ENCODE measurements at places on chromosomes 7 and 10. TPM values are rescaled to one million over a fixed set of nuclear protein-coding genes. Genes with fewer than 3 reads are reported as not detected.

DNA sequence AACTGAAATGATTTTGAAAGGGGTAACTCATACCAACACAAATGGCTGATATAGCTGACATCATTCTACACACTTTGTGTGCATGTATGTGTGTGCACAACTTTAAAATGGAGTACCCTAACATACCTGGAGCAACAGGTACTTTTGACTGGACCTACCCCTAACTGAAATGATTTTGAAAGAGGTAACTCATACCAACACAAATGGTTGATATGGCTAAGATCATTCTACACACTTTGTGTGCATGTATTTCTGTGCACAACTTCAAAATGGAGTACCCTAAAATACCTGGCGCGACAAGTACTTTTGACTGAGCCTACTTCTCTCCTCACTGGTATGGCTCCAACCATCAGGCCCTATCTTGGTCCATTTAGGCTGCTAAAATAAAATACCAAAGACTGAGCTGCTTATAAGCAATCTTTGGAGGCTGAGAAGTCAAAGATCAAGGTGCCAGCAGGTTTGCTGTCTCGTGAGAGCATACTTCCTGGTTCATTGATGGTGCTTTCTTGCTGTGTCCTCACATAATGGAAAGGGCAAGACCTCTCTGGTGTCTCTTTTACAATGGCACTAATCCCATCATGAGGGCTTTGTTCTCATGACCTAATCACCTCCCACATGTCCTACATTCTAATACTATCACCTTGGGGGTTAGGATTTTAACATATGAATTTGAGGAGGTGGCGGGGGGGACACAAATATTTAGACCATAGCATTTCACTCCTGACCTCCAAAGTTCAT, 173.3 kb downstream of the CFTR start:
- H3K4me1 ChIP-seq: no peaks in the 10 kb centered on the region
- no peaks in the 10 kb centered on the region for H3K27me3 ChIP-seq
- no peak overlapping the region for H3K27ac ChIP-seq
- H3K4me3 ChIP-seq: no peak overlapping the region
- no peak for DNase-seq
- no peaks in the 10 kb centered on the region for H3K36me3 ChIP-seq

GRCh38 chr7:80703272-80703671, 64.8 kb downstream of the CD36 start:
- DNase-seq: no peak
- no peak overlapping the region for H3K4me3 ChIP-seq
- no peak overlapping the region for H3K27ac ChIP-seq
- peaks cover 9% of the 10 kb centered on the region for H3K4me1 ChIP-seq
- no peaks in the 10 kb centered on the region for H3K27me3 ChIP-seq
- no peaks in the 10 kb centered on the region for H3K36me3 ChIP-seq

GRCh38 chr10:76357726-76358415, 926.4 kb downstream of the LRMDA start:
- no peaks in the 10 kb centered on the region for H3K27me3 ChIP-seq
- H3K4me1 ChIP-seq: no peaks in the 10 kb centered on the region
- no peak overlapping the region for H3K4me3 ChIP-seq
- H3K27ac ChIP-seq: peak overlapping the region; percentile 51

DNA sequence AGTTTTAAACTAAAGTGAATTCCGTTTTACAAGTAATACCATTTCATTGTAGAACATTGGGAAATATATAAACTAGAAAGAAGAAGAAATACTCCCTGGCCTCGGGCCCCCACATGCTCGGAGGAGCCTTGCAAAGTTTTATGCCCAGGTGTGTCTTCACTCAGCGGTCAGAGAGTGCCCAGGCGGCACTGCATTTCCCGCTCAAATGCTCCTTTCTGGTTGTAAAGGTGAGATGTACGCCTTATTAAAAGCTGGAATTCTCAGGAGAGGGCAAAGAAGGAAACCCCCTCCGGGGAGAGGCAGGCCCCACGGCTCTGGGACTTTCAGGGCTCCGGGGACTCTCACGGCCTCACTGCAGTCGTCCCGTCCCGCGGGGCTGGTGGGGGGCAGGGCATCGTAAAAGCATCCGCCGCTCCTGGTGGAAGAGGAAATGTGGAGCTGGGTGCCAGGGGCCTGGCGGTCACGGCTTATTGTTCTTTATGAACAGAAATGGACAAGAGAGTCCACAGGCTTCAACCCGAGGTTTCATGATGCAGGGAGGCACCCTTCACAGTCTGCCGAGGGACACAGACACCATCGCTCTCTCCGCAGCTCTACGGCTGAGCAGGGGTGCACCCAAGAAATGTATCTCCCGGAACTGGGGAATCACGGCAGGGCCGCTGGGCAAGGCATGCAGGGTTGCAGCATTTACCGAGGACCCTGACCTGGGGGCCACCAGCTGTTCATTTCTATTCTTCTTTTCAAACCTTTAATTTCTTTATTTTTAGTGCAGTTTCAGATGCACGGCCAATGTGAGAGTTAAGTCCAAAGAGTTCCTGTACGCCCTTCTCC, 47.7 kb upstream of the INPP5A start:
- no peak overlapping the region for H3K27ac ChIP-seq
- H3K4me3 ChIP-seq: no peak overlapping the region
- peaks cover 13% of the 10 kb centered on the region for H3K4me1 ChIP-seq
- peak; percentile 38 for DNase-seq
- H3K27me3 ChIP-seq: no peaks in the 10 kb centered on the region
- H3K36me3 ChIP-seq: no peaks in the 10 kb centered on the region

VGF gene
- total RNA-seq: not detected

- no peak for DNase-seq
- no peak overlapping the region for H3K27ac ChIP-seq
- H3K4me1 ChIP-seq: peaks cover 17% of the 10 kb centered on the region
Observed at GRCh38 chr10:11879387-11880094, 56.4 kb downstream of the PROSER2 start.

GRCh38 chr10:61183967-61184366, 240.0 kb upstream of the RHOBTB1 start:
- DNase-seq: no peak
- H3K27ac ChIP-seq: no peak overlapping the region
- H3K36me3 ChIP-seq: no peaks in the 10 kb centered on the region
- no peaks in the 10 kb centered on the region for H3K4me1 ChIP-seq
- no peaks in the 10 kb centered on the region for H3K27me3 ChIP-seq

DNA sequence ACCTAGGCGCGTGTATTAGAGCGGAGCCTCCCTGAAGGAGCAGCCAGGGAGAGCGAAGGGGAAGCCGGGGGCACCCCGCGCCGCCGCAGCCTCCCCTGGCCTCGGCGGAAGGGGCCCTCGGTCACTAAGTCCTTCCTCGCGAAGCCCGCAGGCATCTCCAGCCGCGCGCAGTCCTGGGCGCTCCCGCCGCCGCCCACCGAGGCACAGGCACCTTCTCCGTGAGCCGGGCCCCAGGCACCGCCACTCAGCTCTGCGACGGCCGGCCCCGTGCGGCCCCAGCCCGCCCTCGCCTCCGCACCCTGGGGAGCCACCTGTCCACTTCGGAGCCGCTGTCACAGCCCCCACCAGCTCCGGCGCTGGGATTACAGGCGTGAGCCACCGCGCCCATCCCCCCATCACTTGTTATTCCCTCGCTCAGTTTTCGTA, 80.8 kb downstream of the ZNF467 start:
- H3K27ac ChIP-seq: no peak overlapping the region
- H3K27me3 ChIP-seq: peaks cover 49% of the 10 kb centered on the region
- peak overlapping the region; percentile 7 for H3K4me3 ChIP-seq

PHYHIPL gene
- total RNA-seq: not detected

MYPN gene
- not detected for total RNA-seq

TMEM176B gene
- 68.2 TPM for total RNA-seq

- H3K27ac ChIP-seq: no peak overlapping the region
- no peak overlapping the region for H3K4me3 ChIP-seq
- no peak for DNase-seq
Observed at GRCh38 chr7:20114468-20114867, 102.7 kb downstream of the MACC1 start.

DNA sequence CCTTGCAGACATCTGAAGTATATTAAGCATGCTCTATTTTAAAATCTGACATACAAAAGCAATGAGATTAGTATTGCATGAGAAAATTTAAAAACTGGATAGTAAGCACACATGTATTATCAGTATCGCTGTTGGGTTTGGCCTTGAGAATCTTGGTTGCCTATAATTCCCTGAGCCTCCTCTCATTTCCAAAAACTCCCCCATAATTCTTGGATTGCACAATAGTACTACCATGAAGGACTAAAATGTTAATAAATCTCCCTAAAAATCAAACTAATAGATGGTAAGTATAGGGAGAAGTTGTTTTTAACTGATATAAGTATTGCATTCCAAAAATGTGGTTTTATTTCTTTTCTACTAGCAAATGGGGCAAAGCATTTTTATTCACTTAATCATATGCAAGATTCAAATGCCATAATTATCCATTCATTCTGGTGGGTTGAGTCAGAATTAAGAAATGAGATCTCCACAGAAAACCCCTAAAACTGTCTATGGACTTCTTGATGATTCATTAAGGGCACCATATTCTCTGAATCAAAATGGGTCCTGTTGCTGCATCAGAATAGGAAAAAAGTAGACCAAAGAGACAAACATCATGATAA, 10.3 kb upstream of the VIM start:
- no peak overlapping the region for H3K4me3 ChIP-seq
- H3K27ac ChIP-seq: peak overlapping the region; percentile 90
- no peaks in the 10 kb centered on the region for H3K27me3 ChIP-seq
- H3K36me3 ChIP-seq: no peaks in the 10 kb centered on the region
- DNase-seq: no peak

TACC2 gene
- 236 TPM for total RNA-seq

- no peak overlapping the region for H3K27ac ChIP-seq
- DNase-seq: no peak
- no peaks in the 10 kb centered on the region for H3K4me1 ChIP-seq
- H3K4me3 ChIP-seq: no peak overlapping the region
- H3K27me3 ChIP-seq: no peaks in the 10 kb centered on the region
Observed at GRCh38 chr7:126881315-126881714, 371.4 kb downstream of the GRM8 start.

GRCh38 chr7:87345962-87346371, 503 bp downstream of the CROT start:
- H3K4me3 ChIP-seq: peak overlapping the region; percentile 77
- peak overlapping the region; percentile 85 for H3K27ac ChIP-seq
- DNase-seq: no peak
- H3K27me3 ChIP-seq: no peaks in the 10 kb centered on the region

CYP3A7 gene
- total RNA-seq: 1.6 TPM

DNA sequence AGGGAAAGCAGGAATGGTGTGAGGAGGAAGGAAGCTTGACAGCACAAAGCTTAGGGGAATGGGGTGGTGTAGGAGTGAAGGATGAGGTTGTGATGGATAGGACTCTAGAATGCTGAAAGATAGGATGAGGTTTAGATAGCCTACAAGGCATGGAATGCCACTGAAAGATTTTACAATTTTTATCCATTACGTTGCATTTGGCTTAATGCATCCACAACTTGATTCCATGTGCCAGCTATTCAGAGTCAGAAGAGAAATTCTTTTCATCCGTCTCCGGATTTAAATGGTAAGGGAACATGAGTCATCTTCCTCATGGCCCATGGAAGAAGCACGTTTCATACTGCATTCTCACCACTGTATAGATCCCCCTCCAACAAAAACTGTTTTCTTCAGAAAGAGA, 212.4 kb upstream of the BMPER start:
- H3K4me3 ChIP-seq: no peak overlapping the region
- no peaks in the 10 kb centered on the region for H3K4me1 ChIP-seq
- DNase-seq: no peak
- H3K27ac ChIP-seq: no peak overlapping the region

DNA sequence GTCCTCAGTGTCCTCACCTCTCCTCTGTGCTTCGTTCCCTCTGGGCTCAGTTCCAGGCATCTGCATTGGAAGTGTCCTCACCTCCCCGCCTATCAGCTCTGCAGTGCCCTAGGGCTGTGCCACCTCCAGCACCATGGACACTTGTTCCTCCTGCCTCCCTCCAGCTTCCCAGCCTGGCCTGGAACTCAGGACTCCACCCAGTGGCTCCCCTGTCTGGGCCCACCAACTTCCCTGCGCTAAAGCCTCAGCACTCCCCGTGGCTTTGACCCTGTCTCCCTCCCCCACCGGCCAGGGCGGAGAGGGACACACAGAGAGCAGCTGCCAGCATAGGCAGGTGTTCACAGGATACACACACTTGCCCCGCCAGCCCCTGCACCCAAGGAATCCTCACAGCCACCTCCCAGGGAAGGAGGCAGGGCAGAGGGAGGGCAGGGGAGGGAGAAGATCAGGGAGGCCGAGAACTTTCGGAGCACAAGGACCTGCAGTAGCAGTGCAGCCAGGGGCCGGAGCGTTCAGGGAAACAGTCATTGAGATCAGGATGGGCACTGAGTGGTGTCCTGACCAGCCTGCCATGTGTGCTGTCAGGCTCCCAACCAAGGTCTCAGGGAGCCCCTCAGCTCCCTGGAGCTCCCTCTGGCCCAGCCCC, 31.3 kb downstream of the ANXA8 start:
- no peak overlapping the region for H3K4me3 ChIP-seq
- no peaks in the 10 kb centered on the region for H3K4me1 ChIP-seq
- peak; percentile 48 for DNase-seq
- no peaks in the 10 kb centered on the region for H3K27me3 ChIP-seq
- H3K27ac ChIP-seq: no peak overlapping the region

DNA sequence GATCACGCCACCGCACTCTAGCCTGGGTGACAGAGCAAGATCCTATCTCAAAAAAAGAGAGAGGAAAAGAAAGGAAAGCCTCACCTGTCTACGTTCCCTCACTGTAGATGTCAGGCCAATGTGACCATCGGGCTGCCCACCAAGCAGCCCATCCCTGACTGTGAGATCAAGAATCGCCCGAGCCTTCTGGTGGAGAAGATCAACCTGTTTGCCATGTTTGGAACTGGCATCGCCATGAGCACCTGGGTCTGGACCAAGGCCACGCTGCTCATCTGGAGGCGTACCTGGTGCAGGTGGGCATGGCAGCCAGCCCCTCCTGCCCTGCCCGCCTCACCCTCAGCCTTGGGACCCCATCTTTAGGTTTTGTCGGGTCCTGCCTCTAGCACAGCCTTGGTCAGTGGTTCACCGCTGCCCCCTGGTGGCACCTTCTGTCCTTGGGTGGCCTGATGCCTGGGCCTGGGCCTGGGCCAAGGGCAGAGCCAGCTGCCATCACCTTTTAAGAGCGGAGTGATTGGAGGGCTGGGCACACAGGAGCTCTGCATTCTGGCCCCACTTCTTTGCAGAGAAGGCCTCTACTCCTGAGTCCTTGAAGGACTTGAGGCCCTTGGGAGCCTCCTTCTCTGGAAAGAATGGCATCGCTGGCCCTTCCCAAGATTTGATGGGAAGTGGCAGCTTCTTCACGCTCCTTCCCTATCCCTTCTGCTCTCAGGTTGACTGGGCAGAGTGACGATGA, 14.4 kb upstream of the AHCYL2 start:
- H3K36me3 ChIP-seq: no peaks in the 10 kb centered on the region
- no peak overlapping the region for H3K27ac ChIP-seq
- no peak overlapping the region for H3K4me3 ChIP-seq
- no peaks in the 10 kb centered on the region for H3K4me1 ChIP-seq
- H3K27me3 ChIP-seq: no peaks in the 10 kb centered on the region

PTPN20 gene
- total RNA-seq: 2.6 TPM

DNA sequence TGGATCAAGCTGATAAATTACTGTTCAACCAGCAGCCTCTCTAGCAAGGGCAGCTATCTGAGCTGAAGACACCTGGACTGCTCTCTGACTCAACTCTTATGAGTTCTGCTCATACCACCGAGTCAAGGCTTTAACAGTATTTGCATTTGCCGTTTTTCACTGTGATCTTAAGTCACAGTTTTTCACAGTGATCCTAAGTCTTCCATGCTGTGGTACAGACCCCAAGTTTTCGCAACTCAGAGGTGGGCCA, 31.3 kb downstream of the PIP4K2A start:
- H3K4me1 ChIP-seq: peaks cover 51% of the 10 kb centered on the region
- H3K27me3 ChIP-seq: no peaks in the 10 kb centered on the region
- DNase-seq: no peak
- no peaks in the 10 kb centered on the region for H3K36me3 ChIP-seq
- H3K4me3 ChIP-seq: no peak overlapping the region

FFAR4 gene
- 4.9 TPM for total RNA-seq
